Chondrocyte (in vitro differentiated cells): ENCODE measurements at places on chromosomes 4 and X. TPM values are rescaled to one million over a fixed set of nuclear protein-coding genes. Genes with fewer than 3 reads are reported as not detected.

DNA sequence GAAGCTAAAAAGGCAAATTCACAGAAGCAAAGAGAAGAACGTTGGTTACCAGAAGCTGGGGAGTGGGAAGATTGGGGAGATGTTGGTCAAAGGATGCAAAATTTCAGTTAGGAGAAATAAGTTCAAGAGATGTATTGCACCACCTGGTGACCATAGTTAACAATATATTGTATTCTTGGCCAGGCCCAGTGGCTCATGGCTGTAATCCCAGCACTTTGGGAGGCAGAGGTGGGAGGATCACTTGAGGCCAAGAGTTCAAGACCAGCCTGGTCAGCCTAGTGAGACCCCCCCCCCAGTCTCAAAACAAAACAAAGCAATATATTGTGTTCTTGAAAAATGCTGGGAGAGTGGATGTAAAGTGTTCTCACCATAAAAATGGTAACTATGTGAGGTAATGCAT lies 67.9 kb downstream of the TAB3 start:
- no peak for DNase-seq

DNA sequence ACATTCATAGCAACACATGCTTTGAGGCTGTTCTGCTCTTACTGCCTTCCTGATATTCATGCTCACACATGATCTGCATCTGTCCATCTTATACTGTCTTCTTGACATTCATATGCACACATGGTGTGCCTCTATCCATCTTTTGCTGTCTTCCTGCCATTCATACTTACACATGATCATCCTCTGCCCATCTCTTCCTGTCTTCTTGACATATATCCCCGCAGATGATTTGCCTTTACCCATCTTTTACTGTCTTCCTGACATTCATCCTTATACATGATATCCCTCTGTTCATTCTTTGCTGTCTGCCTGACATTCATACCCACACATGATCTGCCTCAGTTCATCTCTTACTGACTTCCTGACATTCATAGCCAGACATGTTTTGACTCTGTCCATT lies 36.8 kb downstream of the SCML1 start:
- no peak for DNase-seq

GRCh38 chrX:72297953-72298730 lies 7.6 kb downstream of the CITED1 start:
- no peak for DNase-seq

- DNase-seq: no peak
These were observed 553 bp upstream of the MED28 start for GRCh38 chr4:17613761-17614415.

GRCh38 chr4:184234155-184234554 lies 16.5 kb upstream of the ENPP6 start:
- DNase-seq: no peak

The MAGEB10 gene
- not detected in 3 replicates for total RNA-seq

The TRIM61 gene
- total RNA-seq: 0.20 to 0.79 TPM in 2 of 3 replicates, not detected in the other

- no peak for DNase-seq
These were observed 156.7 kb downstream of the SPRY1 start for GRCh38 chr4:123553279-123553678.

DNA sequence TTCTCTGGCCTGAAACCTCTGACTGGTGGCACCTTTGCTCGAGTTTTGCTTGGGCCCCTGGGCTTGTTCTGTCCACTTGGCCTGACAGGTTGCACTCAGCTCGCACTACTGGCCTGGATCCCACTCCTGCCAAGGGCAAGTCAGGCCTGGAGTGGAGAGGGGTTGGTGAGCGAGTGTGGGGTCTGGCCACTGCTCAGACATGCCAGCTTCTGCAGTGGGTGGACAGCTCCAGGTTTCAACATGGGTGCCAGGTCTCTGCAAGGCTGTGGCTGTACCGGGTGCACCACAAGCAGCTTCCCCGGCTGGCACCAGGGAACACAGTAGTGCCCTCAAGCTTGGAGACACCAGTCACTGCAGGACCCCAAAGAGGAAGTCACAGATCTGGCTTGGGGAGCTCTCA lies 91.6 kb upstream of the CXorf51A start:
- DNase-seq: peak; percentile 59

- DNase-seq: no peak
These were observed 153.1 kb upstream of the VCX start for GRCh38 chrX:7689791-7690412.

DNA sequence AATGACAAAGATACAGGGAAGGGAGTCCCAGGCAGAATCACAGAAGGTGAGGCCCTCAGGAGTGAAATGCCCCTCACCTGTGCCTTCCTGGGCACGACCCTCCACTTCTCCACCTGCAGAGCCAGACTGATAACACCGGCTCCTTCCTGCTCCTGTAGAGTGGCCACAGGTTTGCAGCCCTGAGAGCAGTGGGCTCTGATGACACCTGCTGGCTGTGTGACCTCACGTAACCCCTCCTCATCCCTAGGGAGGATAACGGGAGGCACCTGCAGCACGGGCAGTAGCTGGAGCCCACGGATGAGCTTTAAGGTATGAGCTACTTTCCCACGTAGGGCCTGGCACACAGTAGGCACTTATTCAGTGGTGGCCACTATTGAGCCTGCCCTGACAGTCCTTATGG lies 25.5 kb upstream of the MAN2B2 start:
- no peak for DNase-seq

GRCh38 chr4:35653451-35653850 lies 590.9 kb downstream of the ARAP2 start:
- DNase-seq: no peak

The PFKFB1 gene
- 0.25 to 0.31 TPM in 2 of 3 replicates, not detected in the other for total RNA-seq

- no peak for DNase-seq
These were observed 47.1 kb upstream of the SORBS2 start for GRCh38 chr4:185859111-185859510.

DNA sequence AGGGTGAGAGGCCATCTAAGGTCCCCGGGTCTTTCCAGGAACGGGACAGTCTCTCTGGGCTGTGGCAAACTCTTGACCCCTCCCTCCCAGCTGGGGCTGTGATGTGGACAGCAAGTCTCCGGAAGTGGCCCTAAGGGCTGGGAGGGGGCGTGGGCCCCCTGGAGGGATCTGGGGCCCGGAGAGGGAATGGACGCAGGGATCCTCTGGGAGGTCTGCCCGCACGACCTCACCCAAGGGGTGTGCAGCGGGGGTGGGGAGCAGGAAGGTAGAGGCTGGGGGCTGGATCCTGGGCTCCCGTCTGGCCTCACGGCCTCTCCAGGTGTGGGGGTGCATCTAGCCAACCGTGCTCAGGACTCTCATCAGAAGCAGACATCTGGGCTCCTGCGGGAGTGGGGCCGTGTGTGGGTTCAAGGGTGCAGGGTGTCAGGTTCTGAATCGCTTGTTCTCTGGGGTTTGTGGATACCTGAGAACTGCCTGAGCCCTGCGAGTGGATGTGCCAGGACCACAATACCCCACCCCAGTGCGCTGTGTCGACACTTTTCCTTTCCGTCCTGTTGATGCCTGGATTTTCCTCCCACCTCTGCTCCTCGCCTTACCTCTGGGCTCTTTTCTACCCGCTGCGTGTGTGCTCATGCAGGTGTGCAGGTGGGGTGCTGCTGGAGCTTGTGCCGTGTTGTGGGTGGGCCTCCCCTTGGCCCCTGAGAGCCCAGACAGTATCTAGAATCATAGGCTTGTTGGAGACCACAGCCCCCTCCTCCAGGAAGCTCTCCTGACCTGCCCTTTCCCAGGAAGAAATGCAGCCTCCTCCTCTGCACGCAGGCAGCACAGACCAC lies 915 bp downstream of the CPZ start:
- DNase-seq: peak; percentile 68

DNA sequence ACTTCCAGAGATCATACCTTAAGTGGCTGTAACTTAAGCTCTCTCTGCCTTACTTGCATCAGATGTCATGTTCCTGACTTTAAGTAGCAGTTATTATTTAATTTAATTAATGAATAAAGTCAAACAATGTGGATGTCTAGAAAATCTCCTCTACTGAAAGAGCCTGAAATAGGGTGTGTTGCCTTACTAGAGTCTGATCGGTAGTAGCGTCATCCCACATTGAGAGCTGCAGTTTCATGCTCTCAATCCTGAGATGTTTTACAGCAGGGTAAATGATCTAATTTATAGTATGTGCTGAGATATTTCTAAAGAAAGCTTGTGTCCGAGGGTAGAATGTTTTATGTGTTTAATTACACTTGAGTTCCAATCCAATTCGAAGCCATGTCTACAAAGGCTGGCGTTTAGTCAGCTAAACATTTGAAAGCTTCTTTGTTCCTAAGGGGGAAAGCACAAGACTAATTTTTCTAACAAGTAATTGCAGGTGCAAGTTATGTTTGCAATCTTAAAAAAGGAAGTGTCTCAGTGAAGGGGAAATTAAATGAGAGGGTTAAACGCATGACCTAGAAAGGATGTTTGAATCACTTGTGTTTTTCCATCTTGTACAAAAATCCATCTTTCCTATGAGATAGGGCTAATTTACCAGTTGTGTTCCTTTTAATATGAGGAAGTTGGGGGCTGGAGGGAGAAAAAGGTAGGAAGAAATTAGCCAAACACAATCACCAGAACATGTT lies 391.0 kb upstream of the MAGEB2 start:
- no peak for DNase-seq

DNA sequence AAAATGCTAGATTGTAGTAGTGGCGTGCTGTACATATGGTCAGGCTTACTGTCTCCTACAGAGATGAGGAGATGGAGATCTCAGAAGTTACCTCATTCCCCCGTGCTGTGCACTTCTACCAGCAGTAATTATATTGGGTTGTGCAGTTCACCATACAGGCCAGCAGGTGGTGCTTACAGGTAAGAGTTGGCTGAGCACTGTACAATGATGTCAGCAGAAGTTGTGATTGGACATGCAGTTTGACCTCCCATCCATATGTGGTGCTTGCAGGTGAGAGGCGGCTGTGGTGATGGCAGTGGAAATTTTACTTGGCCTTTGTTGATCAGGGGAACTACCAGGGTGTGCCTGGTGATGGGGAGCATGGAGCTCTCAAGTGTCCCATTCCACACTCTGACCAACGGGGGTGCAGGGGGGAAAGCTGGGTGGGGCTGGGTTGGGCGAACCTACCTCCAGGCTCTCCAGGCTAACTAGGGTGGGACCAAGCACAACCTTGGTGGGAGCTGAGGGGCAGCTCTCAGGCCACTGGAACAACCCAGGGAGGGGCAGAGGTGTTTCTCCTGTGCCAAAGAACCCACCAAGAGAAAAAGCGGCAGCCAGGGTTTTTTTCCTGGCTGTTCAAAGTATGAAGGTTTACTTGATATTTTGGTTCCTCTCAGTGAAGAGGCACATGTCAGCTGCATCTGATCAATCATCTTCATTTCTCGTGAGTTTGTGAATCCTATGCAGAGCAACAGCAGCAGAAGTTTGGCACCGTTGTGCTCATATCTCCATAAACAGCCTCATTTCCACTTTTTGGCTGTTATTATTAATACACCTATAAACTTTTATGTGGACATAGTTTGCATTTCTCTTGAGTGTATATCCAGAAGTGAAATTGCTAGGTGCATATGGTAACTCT lies 73.8 kb upstream of the FREM3 start:
- DNase-seq: no peak

GRCh38 chr4:24089851-24090534 lies 200.1 kb upstream of the PPARGC1A start:
- no peak for DNase-seq

The PROM1 gene
- total RNA-seq: 0.10 TPM in 1 of 3 replicates, not detected in the others

The GPR82 gene
- not detected in 3 replicates for total RNA-seq

The YIPF6 gene
- 34.2 to 42.9 TPM (median 41.1 TPM) in 3 replicates for total RNA-seq

DNA sequence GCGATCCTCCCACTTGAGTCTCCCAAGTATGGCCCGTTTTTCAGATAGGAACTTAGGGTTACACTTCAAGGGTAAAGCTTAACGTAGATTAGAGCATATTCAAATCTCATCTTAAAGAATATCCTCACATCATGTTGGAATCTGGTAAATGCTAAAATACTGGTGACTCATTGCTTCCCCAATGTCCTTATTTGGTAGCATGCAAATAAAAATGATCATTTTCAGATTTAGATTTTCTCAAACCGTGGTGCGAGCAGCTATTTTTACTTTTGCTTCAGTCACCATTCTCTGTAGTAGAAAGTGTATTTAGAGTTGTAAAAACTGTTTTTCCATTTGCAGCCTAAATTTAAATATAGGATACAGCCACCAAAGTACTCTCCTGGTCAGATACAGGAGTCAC lies 101.5 kb upstream of the MAML3 start:
- no peak for DNase-seq

DNA sequence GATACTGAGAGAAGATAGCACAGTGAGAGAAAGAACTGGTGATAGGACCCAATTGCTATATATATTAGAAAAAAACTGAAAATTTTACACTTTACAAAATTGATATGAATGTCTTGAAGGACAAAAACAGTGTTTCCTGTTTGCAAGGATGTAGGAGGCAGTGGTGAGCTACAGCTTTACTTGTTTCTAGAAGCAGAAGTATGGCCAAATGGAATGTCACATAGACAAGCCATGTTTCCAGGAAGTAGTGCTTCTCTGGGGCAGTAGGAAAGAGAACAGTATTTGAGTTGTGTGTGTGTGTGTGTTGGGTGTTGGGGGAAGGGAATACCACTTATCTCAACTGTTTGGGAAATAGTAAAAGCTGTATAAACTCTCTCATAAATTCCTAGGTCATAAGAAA lies 60.9 kb upstream of the IBSP start:
- no peak for DNase-seq

DNA sequence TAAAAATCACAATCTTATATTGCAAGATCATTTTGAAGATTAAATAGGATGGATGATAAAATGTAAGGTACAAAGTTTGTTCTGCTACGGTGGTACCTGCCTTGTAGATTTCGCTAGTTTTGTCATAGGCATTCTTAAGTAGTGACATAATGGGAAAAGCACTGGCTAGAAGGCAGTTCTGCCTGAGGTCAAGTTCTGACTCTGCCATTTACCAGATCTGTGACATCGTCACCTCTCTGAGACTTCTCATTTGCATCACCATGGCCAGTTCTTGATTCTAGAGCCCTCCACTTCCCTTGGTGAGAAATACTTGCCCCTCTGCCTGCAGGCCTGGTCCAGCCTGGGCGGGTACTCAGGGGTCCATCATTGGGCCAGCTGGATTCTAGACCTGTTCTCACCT lies 85.2 kb downstream of the HS3ST1 start:
- DNase-seq: no peak

DNA sequence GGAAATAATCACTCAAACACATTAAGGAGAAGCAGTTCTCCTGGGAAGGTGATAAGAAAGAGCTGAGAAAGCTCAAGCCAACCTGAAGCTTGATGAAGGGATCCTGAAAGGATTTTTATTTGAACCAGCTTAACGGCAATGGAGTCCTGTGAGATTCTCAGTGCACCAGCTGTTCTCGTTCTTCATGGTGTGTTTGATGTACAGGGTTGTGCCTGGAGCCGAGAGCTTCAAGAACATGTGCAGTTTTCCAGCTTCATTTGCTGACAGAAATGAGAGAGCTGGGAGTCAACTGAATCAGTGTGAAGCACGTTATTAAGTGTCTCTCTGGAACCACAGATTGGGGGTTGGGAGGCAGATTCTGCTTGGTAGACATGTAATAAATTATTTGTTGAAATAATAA lies 115.7 kb downstream of the ANKRD50 start:
- DNase-seq: no peak

The CTAG2 gene
- not detected in 3 replicates for total RNA-seq

DNA sequence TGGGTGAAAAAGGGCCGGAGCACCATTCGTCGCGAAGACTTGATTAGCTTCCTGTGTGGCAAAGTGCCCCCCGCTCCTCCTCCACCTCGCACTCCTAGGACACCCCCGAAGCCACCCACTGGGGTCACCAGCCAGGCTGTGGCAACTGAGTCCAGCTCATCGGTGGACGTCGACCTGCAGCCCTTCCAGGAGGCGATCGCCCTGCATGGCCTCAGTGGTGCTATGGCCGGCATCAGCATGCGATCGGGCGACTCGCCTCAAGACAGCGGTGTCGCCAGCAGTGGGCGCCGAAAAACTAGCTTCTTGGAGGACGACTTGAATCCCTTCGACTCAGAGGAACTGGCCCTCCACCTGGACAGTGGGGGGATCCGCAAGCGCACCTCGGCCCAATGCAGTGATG lies 126.8 kb upstream of the CXorf66 start:
- DNase-seq: peak; percentile 83

The MAOA gene
- 0.46 to 4.0 TPM (median 3.4 TPM) in 3 replicates for total RNA-seq

The GABRE gene
- 0.51 to 1.0 TPM (median 0.94 TPM) in 3 replicates for total RNA-seq
